Occipital lobe (tissue), 3 donors: ENCODE measurements at places on chromosomes 7 and 10. TPM values are rescaled to one million over a fixed set of nuclear protein-coding genes. Genes with fewer than 3 reads are reported as not detected.

Gene TRIM50
- total RNA-seq: 0.16 TPM

Gene IDI2
- total RNA-seq: not detected

Gene TMEM26
- 0.47 TPM for total RNA-seq

Gene RELN
- 34.2 TPM for total RNA-seq

Gene DNAH11
- total RNA-seq: 1.1 TPM

Gene STEAP4
- total RNA-seq: 0.16 TPM

Gene PKD1L1
- 0.62 TPM for total RNA-seq

Gene SUGCT
- 3.9 TPM for total RNA-seq

Gene VGF
- total RNA-seq: 9.7 TPM

Gene COL17A1
- total RNA-seq: not detected

Gene STEAP1B
- total RNA-seq: 1.1 TPM

Gene ADRB1
- 3.3 TPM for total RNA-seq

Gene PAX4
- total RNA-seq: not detected

Gene LAMB4
- 0.47 TPM for total RNA-seq

Gene TCERG1L
- 1.6 TPM for total RNA-seq

Gene LAMB1
- 31.4 TPM for total RNA-seq

Gene CPA5
- not detected for total RNA-seq
